NCI-H2081 (cell line): ENCODE measurements at places on chromosomes 11 and 22.

- no peak for DNase-seq
Measured at GRCh38 chr11:56611174-56611573, 3.5 kb downstream of the OR5M1 start.

- no peak for DNase-seq
Measured at GRCh38 chr11:120117991-120118390, 19.9 kb downstream of the TRIM29 start.

DNA sequence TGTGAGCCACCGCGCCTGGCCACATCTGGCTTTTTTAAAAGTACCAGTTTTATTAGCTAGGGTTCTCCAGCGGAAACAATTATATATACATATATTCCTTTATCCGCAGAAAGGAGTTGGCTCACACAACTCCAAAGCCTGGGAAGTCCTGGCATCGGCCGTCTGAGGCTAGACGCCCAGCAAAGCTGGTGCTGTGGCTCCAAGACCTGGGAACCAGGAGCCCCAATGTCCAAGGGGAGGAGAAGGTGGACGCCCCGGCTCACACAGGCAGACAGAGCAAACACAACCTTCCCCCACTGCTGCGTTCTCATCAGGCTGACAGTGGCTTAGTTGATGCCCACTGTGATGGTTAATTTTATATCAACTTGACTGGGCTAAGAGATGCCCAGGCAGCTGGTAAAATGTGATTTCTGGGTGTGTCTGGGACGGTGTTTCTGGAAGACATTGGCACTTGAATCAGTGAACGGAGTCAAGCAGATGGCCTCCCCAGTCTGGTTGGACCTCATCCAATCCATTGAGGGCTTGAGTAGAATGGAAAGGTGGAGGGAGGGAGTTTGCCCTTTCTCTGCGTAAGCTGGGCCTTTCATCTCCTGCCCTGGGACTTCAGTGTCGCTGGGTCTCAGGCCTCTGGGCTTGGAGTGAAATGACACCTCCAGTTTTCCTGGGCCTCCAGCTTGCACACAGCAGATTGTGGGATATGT is 904.4 kb downstream of the BRD1 start:
- no peak for DNase-seq

- DNase-seq = no peak
Measured at GRCh38 chr11:118081241-118081958, 4.5 kb downstream of the TMPRSS4 start.

DNA sequence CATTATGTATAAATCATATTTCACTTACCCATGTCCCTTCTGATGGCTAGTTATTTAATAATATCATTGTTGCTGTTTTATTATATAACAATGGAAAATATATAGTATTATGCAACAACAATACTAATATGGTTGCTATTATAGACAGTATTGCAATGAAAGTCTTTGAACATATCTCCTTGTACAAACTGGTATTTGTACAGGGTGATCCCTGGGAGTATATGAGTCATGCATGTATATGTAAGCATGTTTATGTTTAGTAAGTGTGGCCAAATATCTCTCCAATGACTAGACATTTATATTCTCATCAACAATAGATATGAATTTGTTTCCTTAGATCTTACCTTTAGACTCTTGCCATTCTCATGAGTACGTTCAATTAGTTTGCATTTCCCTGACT is 55.9 kb downstream of the KCNC1 start:
- no peak for DNase-seq

GRCh38 chr22:38069372-38070249 is 12.4 kb downstream of the PICK1 start:
- DNase-seq = peak; percentile 78

DNA sequence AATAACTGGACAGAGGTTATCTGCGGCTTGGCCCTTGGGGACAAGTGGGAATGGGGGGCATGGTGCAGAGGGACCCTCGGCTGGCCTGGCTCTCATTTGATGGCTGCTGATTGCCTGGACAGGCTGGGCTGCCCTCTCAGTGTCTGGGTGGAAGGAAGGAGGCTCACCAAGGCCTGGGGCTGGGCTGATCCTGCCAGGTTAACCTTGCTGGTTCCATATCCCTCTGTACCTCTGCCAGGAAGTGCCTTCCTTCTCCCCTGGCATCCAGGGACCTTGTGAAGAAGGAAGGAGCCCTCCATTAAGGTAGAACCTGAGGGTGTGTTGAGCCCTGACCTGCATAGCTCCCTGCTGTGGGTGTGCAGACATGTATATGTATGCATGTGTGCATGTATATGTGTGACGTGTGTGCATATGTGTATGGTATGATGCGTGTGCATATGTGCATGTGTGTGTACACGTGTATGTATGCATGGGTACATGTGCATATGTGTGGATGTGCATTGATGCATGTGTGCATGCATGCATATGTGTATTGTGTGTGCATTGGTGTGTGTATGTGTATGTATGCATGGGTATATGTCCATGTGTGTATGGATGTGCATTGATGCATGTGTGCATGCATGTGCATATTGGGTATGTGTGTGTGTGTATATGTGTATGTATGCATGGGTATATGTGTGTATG is 433.9 kb downstream of the TBC1D22A start:
- no peak for DNase-seq

DNA sequence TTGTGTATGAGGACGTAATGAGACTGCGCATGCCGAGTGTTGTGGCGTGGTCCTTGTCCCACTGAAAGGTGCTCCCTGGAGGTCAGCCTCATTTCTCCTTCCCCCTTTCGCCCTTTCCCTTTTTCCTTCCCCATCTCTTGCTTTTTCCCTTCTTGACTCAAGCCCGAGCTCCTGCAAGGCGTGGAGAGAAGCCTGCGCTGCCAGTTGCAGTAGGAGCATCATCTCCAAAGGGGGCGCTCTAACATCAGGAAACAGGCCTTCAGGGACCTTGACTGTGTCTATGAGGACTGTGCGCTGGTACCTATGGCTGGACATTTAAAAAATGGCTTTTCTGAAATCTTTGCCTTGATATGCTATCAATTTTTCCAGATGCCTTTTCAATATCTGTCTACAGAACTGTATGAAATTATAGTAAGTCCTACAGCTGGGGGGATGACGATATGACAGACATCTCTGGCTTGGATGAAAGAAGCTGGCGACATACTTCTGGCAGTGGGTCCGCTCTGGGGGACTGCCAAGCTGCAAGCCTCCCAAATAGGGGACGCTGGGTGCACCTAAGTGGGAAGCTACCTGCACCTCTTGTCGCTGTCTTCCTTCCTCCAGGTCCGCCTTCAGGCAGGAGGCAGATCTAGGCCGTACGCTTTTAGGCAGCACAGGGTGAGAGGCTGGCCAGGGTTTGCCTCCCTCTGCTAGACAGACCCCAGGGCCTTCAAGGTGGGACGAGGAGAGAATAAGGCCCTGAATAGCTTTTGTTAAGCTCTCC is 96.5 kb downstream of the NXPE2 start:
- DNase-seq = peak; percentile 82

DNA sequence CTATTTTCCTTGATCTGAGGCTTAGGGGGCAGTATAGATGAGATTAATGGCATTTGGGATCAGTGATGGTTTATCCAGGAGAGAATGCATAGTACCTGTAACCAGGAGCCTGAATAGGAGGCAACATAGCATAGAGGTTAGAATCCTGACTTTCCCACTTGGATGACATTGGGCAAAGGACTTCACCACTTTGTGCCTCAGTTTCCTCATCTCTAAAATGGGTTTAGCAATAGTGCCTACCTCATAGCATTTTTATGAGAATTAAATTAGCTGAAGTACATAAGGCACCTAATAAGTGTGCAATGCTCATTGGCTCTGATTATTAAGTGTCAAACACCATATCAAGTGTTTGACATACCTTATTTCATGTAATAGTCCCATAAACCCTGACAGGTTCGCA is 30.8 kb downstream of the CD44 start:
- DNase-seq = no peak

- DNase-seq = no peak
Measured at GRCh38 chr22:33274214-33275072, 216.3 kb upstream of the SYN3 start.
